ENCODE measurements at places on chromosomes 12 and 14.

DNA sequence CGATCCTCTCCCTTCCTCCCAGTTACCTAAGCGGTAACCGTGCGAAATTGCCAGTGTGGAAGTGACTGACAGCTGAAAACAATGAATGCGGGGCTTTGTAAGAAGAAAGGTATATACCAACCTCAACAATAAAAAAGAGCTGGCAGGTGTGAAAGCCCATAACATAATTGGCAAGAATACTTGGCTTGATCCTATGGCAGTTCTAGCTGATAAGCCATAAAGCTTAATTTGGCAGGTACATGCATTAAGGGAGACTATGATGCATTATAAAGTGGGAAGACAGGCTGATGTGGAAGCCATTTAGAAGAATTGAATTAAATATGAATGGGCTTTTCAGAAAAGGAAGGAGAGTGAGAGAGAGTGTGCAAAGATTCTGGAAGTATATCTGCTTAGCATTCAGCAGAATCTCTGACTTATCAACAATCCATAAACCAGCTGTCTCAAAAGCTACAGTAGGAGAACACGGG lies 71.3 kb downstream of the CRACR2A start:
- no peak for DNase-seq

- DNase-seq = no peak
Measured at GRCh38 chr14:21723431-21724045, 49.9 kb upstream of the OR4E1 start.

GRCh38 chr12:7483343-7483742 lies 20.2 kb downstream of the CD163 start:
- no peak for DNase-seq

GRCh38 chr14:74019408-74020137 lies 424 bp downstream of the BBOF1 start:
- DNase-seq = peak; percentile 16

DNA sequence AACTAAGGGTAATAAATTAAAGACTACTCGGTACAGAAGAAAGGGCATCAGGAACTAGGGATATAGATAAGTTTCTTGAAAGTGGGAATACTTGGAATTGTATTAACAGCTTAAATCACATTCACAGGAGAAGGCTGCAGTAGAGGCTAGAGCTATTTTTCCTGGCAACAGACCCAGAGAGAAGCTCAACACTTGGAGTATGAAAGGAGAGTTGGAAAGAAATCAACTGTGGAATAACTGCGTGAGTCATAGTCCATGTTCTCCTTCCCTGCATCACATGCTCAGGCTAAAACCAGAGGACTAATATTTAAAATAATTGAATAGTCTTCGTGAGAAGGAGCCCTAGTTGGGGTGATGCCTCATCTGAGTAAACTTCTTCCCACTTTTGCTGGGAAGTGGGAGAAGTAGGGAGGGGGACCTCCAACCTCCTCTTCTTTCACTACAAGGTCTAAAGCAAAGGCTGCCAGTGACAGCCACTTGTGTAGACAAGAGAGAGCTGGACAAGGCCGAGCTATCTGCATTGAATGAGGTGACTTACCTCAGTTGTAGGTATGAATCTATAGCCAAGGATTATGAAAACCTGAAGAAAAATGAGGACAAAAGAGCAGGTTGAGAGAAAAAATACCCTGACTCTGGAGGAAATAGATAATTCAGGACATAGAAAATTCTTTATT lies 32.7 kb downstream of the DYRK2 start:
- DNase-seq = peak; percentile 94

GRCh38 chr14:23483236-23483854 lies 13.8 kb downstream of the NGDN start:
- no peak for DNase-seq

GRCh38 chr14:75479770-75480600 lies 42.3 kb upstream of the BATF start:
- DNase-seq = no peak

GRCh38 chr12:105713606-105714305 lies 383.3 kb downstream of the C12orf75 start:
- no peak for DNase-seq

GRCh38 chr14:69705706-69706105 lies 61.2 kb upstream of the SRSF5 start:
- no peak for DNase-seq

DNA sequence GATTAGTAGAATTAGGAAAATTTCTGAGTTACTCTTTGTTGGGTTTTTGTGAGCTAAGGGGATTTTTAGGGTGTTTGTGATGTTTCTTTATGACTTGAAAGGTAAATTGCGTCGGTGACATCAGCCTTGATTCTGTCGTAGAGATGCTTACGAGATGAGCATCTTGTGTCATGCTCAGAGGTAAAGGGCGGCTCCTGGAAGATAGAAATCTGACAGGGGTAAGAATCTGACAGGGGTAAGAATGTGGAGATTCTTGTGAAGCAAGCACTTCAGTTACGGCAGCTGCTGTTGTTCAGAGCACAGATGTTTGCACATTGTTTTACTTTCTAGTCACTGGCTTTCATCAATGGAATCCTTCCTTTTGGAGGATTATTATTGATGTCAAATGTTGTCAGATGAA lies 22.5 kb downstream of the EML1 start:
- no peak for DNase-seq

GRCh38 chr14:101878822-101879528 lies 85.4 kb upstream of the DYNC1H1 start:
- DNase-seq = no peak

DNA sequence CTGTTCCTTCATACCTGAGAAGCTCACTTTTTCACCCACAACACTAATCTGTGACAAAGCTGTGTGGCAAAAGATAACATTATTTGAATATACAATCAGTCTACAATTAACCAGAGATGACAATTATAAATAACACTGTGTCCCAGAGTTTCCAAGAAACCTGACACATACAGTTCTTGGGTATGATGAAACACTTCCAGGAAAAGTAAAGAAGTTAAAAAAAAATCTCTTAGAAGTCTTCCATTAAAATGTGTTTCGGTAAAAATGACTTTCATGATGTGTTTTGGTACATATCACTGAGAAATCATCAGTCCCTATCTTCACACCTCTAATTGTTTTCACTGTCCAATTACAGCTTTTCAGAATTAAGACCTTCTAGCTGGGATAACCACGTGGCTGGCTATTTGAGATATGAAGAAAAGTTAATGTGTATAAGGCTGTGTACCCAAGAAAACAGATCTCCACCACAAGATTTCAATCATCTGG lies 390.2 kb downstream of the SOX5 start:
- no peak for DNase-seq

DNA sequence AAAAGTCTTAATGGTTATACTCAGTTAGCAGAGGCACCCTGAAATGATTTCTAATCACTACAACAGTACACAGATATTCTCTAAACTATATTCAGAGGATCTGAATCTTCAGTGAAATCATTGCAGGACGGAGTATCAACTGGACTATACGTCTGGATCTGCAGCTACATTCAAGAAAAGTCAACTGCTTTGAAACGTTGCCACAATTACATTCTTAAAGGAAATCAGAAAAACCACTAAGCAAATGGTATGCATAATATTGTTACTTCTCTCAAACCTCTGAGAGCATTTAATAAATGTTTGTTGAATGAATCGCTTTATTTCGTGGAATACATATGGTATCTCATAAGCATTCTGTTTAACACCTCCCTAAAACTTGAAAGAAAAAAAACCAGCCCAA lies 67.4 kb downstream of the MED13L start:
- peak; percentile 67 for DNase-seq

DNA sequence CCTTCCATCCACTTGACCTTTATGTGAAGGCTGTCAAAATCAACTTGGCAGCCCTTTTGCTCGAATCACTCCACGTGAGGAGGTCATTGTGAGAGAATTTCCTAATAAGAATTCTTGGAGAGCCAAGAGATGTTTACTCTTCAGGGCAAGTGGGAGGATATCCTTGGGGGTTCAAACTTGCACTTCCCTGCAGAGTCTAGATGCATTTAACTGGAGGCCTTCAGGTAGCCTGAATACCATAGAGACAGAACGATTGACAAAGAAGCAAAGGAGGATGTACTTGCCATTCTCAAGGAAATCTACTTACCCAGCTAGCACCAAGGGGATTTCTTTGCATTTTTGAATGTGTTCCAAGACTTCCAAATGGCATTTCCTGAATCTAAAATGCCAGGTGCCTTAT lies 1702.6 kb upstream of the FLRT2 start:
- no peak for DNase-seq

GRCh38 chr12:90064852-90065801 lies 356.5 kb upstream of the ATP2B1 start:
- DNase-seq = no peak

DNA sequence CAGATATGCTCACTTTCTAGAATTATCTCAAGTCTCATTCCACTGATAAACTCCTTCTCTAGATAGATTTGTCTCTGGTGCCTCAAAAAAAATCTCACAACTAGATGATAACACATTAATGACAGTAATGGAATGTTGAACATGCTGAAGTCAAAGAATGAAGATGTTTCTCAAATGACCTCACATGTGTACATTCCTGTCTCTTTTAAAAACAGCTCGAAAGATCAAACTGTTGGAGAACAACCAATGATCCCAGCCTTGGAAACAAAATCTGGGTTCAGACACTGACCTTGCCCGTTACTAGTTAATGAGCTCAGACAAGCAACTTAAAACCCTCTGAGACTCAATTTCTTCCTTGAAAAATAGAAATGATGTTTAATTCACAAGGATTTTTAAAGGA lies 44.7 kb upstream of the KCNJ8 start:
- DNase-seq = peak; percentile 47

- no peak for DNase-seq
Measured at GRCh38 chr12:108935159-108935763, 55.4 kb downstream of the DAO start.

- no peak for DNase-seq
Measured at GRCh38 chr14:94052662-94053061, 26.5 kb downstream of the OTUB2 start.

GRCh38 chr14:98916476-98916875 lies 355.5 kb downstream of the BCL11B start:
- DNase-seq = no peak

DNA sequence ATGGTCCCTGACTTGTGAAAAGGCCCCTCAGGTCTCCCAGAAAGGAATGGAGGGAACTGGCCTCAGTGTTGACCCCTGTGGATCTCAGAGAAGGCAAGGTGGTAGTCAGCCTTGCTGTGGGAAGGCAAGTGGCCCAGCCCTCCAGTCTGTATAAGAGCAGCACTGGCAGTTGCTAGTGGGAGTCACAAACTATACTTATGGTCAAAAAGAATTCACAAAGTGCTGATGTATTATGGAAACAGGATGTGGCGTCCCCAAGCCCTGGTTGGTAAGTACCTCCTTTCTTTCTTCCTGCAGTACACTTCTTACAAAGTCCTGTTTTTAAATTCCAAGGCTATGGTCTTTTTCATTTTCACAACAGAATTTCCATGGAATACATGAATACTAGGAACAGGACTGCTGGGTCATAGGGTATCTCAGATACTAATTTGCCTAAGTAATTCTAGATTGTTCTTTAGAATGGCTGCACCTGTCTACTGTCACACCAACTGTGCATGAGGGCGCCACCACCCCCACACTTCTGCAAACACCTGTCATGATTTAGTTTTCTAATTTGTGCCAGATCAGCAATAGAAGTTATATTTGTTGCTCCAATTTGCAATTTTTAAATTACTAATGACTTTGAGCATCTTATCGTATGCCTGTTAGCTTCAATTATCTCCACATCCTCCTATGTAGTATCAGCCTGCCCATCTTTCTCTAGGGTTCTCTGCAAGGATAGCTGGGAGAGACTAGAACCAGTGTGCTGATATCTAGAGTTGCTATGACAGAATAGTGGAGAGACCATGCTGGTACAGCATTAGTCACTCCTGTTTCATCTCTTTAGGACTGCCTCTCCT lies 40.7 kb upstream of the TMEM263 start:
- DNase-seq = no peak

DNA sequence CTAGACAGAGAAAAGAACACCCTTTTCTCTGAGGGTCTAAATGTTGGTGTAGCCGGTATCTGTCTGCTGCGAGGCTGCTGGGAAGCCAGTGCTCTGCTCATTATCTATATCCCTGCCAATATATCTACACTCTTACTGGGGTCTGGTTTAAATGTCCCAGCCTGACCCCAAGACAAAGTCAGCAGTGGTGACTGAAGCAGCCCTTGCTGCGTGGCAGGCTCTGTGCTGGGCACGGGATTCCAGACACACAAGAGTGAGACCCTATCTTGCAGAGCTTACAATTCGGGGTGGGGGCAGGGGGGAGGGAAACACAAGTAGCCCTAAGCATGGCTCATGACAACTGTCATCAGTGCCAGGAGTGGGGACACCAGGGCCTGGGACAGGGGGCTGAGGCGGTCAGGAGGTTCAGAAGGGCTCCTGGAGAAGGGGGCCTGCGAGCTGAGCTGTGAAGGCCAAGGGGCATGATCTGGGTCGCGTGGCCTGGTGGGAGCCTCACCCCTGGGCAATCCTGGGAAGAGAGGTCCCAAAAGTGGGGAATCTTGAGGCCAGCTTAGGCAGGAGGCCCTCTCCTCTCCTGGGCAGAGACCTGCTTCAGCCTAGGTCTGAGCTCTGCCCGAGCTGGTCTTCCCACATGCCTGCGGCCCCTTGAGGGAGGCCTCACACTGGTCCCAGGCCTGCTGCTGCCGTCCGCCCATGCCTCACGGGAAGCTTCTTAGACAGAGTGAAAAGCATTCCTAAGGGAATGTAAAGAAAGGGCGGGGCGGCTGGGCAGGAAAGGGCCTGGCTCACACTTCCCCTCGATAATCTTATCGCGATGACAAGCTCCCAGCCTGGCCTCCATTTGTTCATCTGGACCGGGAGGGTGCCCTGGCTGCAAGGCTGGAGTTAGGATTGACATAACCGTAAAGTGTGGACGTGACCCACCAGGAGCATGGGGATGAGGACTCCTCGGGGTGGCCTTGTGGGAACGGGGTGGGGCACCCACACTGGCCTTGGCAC lies 7.3 kb upstream of the RCOR1 start:
- no peak for DNase-seq

GRCh38 chr14:101351146-101351545 lies 210.1 kb upstream of the DIO3 start:
- no peak for DNase-seq

DNA sequence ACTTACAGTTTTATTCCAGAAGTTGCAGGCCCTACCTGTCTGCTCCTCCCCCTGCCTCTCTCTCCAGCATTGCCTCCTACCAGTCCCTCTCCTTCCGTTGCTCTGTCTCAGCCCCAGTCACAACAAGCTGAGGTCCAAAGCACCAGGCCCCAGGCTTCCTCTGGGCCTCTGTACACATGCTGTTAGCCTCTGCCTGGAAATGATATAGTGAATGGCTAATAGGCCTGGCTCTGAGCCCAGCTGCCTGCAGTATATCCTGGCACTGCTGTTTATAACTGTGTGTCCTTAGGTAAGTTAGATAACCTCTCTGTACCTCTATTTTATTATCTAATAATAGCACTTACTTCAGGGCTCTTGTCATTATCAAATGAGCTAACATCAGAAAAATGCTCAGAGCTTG lies 114.9 kb upstream of the PWP1 start:
- peak; percentile 10 for DNase-seq

GRCh38 chr14:99544991-99545390 lies 59.0 kb downstream of the CCDC85C start:
- DNase-seq = no peak

- DNase-seq = peak; percentile 50
Measured at GRCh38 chr12:123983822-123984485, 10.9 kb downstream of the ZNF664 start.

GRCh38 chr12:43127886-43128549 lies 424.0 kb downstream of the ADAMTS20 start:
- DNase-seq = no peak

- no peak for DNase-seq
Measured at GRCh38 chr12:18629445-18629844, 108.4 kb downstream of the PLCZ1 start.

All from fibroblast of skin of left quadriceps (primary cell).